ENCODE measurements at places on chromosomes 1 and 21.
A peak's percentile ranks its signal among the peaks of the same experiment; 100 is the strongest.

DNA sequence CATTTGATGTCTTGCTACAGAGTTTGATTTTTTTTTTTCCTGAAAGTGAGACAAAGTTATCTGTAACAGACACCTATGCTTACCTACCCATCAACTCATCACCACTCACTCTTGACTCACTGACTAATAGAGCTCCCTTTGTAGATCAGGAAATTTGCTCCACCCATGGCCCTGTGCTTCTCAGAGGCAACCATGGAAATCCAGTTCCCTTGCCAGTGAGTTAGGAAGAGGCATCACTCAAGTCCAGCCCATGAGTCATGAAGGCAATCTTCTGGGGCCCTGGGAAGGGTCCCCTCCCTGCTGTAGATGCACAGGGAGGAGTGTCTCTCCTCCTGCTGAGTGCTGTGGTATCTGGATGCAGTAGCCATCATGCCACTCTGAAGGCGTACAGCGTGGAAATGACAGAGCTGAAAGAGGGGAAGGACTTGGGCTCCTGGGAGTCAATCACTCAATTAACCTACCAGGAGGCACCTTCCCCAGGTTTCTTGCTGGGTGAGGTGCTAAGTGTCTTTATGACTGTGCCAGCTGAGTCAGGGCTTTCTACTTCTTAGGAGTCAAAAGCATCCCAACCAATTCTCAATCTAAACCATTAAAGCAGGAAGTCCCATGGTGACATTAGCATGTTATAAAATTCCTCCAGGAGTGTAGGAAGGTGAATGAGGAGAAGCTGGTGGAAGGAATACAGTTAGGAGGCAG lies 56.1 kb downstream of the DNTTIP2 start:
- DNase-seq, result no peak

GRCh38 chr21:39637197-39637970 lies 24.6 kb downstream of the B3GALT5 start:
- DNase-seq, result no peak

DNA sequence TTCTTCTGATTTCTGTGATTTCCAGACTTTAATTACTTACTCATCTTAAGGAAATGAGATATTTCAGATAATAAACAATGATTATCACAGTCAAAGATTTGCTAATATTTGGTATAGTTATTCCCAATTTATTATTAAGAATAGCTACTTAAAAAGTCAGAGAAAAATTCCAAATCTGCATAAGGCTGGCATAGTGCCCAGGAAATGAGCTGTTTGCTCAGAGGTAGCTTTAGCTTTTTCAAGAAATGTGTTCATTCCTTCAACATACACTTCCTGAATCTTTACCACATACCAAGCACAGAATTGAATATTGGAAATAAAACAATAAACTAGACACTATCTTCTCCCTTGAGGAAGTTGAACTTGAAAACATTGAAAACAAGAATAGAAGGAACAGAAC lies 44.3 kb upstream of the KCNK1 start:
- no peak for DNase-seq

GRCh38 chr1:167054531-167054930 lies 35.6 kb downstream of the GPA33 start:
- no peak for DNase-seq

DNA sequence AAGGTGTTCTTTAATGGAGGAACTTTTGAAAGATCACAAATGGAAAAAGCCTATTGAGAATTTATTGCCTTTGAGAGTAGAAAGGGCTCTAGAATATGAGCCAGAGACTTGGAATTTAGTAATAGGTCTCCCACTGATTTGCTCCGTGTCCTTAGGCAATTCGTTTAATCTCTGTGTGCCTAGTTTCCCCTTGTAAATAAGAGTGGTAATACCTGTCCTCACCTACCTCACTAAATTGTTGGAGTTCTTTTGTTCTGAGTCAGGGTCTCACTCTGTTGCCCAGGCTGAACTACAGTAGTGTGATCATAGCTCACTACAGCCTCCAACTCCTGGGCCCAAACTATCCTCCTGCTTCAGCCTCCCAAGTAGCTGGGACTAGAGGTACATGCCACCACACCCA lies 15.0 kb upstream of the TEKT2 start:
- DNase-seq, result no peak

GRCh38 chr1:199780091-199780490 lies 247.4 kb upstream of the NR5A2 start:
- no peak for DNase-seq

DNA sequence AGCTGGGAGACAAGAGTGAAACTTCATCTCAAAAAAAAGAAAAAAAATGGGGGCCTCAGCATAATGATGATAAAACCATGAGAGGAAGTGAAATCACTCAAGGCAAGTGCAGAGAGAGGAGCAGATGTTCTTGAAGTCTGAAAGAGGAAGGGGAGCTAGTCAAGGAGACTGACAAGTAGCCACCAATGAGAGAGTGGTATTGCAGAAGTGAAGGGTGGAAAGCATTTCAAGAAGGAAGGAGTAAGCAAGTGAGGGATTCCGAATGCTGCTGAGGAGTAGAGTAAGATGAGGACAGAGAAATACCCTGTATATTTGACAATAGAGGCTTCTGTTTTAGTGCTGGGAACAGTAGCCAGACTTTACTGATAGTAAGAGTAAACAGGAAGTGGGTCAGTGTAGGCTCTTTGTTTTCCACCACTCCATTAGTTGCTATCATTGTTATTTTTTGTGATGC lies 2.9 kb downstream of the TATDN3 start:
- DNase-seq, result no peak

DNA sequence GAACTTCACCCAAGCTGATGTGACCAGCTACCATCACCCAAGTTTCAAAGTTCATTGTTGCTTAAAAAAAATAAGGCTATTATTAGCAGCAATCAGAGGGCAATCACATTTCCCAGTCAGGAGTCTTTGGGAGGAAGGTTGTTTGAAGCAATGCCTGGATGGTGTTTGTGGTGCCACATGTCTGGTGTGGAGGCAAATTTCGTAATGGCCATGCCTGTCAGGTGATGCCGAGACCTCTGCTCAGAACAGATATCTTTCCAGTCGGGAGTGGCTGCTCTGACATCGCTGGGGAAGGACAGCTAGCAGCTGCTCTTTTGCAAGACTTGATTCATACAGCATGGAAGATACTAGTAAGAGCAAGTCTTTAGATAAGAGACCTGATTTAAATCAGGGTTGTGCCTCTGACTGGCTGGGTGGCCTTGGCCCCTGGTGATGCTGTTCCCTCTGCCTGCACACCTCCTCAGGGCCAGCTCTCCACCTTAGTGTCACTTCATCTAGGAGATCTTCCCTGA lies 187.8 kb upstream of the JUN start:
- DNase-seq, result no peak

DNA sequence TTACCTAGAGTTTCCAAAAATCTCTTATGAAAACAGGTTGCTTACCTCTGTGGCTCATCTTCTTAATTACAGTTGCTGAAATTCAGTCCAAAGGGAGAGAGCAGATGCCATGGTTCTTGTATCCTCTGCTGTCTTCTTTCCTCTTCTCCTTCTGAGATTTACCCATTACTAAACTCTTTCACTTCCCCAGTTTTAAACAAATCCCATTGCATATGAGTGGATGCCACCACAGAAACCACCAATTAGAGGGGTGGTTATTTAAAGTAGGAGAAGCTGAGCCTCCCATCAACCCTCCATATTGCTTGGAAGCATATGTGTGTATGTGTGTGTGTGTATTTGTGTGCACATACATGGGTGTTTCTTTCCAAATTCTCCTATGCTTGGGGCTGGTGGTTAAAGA lies 128.5 kb upstream of the KCNK1 start:
- DNase-seq, result no peak

- no peak for DNase-seq
Observed at GRCh38 chr1:17466359-17466758, 26.9 kb upstream of the RCC2 start.

- DNase-seq, result peak; percentile 57
Observed at GRCh38 chr1:24126018-24126671, 14.2 kb upstream of the MYOM3 start.

- DNase-seq, result no peak
Observed at GRCh38 chr1:226111098-226111882, 48.8 kb downstream of the H3-3A start.

- DNase-seq, result no peak
Observed at GRCh38 chr1:229812693-229813092, 186.6 kb downstream of the URB2 start.

GRCh38 chr1:246198115-246198816 lies 308.8 kb downstream of the SMYD3 start:
- no peak for DNase-seq

DNA sequence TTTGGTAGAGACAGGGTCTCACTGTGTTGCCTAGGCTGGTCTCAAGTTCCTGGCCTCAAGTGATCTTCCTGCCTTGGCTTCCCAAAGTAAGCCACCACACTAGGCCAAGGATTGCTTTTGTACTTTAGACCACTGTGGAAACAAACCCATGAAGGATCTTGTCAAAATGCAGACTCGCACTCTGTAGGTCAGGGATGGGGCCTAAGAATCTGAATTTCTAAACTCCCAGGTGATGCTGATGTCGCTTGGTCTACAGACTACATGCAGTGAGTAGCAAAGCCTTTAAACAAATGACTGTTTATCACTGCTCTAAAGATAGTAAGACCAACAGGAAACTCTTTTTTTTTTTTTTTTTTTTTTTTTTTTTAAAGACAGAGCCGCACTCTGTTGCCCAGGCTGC lies 54.1 kb upstream of the MUTYH start:
- no peak for DNase-seq

GRCh38 chr1:232627645-232628334 lies 2.1 kb downstream of the SIPA1L2 start:
- DNase-seq, result no peak

GRCh38 chr1:56287721-56288120 lies 291.6 kb downstream of the PLPP3 start:
- no peak for DNase-seq

DNA sequence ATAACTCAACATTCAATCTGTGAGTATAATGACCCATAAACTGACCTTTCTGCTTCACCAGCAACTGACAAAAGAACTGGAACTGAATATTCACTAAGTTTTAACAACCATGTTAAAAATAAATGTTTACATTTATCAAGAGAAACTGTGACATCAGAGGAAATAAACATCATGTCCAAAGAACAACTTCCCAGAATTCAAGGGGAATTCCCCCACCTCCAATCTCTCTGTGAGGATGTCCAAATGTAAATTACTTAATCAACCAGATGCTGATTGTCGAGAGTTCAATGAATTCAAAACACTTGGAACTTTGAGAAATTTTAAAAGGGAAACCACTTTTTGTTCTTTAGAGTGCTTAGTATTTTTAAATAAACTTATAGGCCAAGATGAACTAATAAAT lies 365.6 kb upstream of the ADGRL2 start:
- DNase-seq, result no peak

- DNase-seq, result no peak
Observed at GRCh38 chr21:26637201-26637745, 64.2 kb upstream of the CYYR1 start.

DNA sequence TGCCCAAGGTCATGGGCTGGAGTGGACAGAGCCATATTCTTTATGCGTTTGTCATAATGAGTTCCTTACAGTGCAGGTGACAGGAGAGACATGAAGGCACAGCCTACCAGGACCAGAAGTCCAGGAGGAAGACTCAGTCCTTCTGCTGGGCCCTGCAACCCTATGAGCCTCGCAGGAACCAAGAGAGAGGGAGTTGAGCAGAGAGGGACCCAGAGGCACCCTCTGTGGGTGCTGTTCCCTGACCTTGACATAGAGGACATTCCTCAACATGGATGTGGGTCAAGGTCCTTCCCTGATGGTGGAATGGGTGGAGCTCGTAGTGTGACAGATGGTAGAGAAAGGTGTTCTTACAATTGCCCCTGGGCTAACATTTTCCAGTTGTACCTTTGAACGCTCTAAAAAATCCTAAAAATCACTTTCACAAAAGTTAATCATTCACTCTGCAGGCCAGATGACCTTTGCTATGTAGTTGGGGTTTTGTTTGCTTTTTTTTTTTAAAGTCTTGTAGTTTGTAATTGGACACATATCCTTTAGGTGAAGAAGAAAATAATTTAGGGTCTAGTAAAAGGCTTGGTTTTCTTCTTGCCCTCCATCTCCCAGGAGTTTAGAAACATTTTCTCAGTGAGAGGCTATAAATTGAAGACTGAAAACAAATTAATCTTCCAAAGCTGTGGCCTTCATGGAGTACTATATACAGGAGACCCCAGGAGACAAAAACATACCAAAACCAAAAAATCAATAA lies 41.9 kb downstream of the MAB21L3 start:
- no peak for DNase-seq

DNA sequence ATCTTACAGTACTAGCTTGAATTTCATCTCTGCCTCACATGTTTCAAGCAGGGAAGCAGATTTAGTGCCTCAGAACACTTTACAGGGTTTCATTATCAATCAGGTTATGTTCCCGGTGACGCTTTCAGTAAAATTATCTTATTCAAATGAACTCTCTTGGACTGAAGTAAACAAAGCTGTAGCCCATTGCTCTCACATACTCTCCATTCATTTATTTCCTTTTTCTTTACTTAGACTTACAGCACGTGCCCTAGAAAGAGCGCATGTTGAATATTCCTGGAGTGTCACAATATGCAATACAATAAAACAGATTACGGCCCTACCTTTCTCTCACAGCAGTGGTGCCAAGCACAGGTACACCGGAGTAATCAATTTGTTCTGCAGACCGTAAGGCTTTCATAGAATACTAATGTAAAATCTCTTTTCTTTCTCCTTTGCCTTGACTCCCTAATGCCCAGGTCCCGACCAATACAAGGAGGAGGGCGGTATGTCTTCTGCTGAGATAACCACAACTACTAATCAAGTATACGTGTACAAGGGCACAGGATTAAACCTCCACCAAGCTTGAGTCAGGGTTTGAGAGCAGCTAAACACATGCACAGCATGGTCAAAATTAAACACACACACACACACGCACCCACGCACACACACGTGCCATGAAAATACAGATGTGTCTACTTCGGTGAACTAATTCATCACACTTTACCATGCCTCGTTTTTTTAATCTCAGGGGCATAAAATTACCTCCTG lies 62.8 kb downstream of the NRIP1 start:
- DNase-seq, result no peak

- DNase-seq, result no peak
Observed at GRCh38 chr21:37195610-37196009, 71.5 kb downstream of the VPS26C start.

GRCh38 chr1:26856604-26857469 lies 6.1 kb upstream of the SFN start:
- no peak for DNase-seq

DNA sequence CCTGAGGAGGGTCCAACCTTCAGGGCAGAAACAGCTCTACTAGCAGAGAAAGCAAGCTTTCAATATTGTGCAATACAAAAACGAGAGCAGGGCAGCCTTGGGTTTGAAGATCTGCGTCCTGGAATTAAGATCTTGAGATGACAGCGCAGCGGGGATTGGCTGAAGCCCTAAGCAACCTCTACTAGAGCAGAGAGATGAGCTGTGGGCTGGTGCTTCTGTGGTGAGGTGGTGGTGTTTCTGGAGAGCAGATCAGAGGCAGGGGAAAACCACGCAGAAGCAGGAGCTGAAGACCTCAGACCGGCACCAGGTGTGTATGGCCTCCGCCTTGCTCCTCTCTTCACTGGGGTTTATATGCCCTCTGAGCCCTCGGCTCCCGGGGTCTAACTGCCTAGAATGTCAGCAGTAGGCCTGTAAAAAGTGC lies 12.5 kb downstream of the TRAF3IP3 start:
- DNase-seq, result no peak

GRCh38 chr1:65310078-65310587 lies 790 bp downstream of the DNAJC6 start:
- DNase-seq, result no peak

- DNase-seq, result no peak
Observed at GRCh38 chr1:17045150-17045549, 8.7 kb downstream of the SDHB start.
